ENCODE measurements at places on chromosomes 12 and 14. TPM values are rescaled to one million over a fixed set of nuclear protein-coding genes. Genes with fewer than 3 reads are reported as not detected.

DNA sequence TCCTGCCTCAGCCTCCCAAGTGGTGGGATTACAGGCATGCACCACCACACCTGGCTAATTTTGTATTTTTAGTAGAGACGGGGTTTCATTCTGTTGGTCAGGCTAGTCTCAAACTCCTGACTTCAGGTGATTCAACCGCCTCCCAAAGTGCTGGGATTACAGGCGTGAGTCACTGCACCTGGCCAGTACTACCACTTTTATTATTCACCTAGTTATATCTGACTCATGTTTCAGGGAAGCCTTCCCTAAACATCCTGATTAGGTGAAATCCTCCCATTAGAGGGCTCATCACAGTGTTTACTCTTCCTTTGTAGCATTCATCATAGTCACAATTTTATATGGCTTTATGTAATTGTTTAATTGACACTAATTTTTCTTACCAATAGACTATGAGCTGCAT lies 295.3 kb upstream of the SOX5 start:
- no peak for DNase-seq

The MRPL42 gene
- total RNA-seq, result 121 TPM

DNA sequence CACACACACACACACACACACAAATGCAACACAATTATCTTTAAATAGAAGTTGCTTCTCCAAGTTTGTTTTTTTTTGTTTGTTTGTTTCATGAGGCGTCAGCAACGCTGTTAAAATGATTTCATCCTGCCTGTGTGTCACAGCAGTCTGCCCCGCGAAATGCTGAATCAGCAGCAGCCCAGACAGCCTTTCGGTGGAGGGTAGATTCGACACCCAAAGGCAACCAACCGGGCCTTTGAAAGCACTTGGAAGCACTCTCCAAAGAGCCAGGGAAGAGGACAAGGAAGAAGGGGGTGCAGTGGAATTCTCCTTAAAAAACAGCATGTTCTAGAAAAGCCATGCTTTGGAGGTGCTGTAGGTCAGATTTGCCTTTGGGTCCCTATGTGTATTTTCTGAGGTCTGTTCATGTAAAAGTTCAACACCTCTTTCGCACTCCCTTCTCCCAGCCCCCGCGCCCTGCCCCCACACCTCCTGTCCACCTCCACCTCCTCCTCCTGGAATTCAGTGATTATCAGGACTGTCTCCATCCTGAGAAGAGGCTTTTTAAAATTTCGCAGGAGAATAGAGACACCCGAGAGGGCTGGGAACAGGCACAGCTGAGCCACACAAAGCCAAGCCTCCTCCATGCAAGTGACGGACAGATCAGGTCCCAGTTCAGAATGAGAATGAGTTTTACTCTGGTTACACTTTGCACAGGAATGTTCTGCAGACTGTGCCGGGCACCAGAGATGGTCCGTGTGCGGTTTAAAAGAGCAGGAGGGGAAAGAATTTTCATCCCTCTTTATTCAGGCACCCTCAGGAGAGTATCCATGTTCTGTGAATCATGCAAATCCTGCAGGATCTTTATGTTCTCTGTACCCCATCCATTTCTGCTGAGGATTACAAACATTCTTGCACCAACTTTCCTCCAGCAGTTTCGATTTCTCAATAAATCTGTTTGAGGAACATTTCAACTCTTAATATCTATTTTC lies 177.9 kb downstream of the ETV6 start:
- no peak for DNase-seq

GRCh38 chr14:68822132-68822651 lies 29.3 kb upstream of the ZFP36L1 start:
- DNase-seq, result no peak

DNA sequence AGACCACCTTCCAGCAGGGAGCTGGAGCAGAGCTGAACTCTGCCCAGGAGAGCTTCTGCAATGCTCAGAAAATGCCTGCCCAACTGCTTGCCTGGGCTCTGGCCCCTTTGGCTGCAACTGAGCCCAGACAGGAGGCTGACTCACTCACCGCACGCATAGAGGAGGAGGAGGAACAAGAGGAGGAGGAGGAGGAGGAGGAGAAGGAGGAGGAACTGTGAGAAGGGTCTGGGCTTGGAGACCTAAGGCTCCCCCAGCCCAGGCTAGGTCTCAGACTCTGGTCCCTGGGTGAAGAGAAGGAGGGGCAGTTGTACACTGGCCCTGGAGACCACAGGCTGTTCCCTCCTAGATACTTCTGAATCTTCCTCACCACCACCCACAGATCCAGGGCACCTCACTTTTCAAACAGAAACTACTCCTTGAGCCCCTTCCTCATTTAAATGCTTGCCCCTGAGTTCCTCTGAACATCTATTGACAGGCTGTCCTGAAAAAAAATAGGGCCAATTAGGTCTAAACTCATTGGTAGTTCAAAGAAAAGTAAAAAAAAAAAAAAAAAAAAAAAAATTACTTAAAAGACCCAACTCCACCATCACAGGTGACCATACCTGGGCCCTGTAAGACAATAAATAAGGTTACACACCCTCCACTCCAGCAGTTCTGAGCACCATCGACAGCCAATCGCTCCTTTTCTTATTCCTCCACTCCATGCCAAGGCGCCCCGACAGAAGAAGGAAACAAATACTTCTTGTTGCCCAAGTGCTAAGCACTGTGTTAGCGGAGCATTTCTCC lies 674 bp downstream of the VDR start:
- DNase-seq, result no peak

All from neural crest cell (in vitro differentiated cells).